Esophagus (tissue), 2 donors: ENCODE measurements at places on chromosomes 7 and 10. TPM values are rescaled to one million over a fixed set of nuclear protein-coding genes. Genes with fewer than 3 reads are reported as not detected.

The RBP4 gene
- polyA plus RNA-seq = 0.47 TPM

The IGF2BP3 gene
- 2.5 TPM for polyA plus RNA-seq

The EVX1 gene
- polyA plus RNA-seq = not detected

The SEC23IP gene
- polyA plus RNA-seq = 8.0 TPM

The FRMPD2 gene
- 0.06 TPM for polyA plus RNA-seq

The UCN3 gene
- polyA plus RNA-seq = not detected

The SEC61G gene
- 132 TPM for polyA plus RNA-seq

The KAT6B gene
- polyA plus RNA-seq = 4.7 TPM

The CPA5 gene
- 0.01 TPM for polyA plus RNA-seq

The HMX3 gene
- not detected for polyA plus RNA-seq

The SFMBT2 gene
- 0.55 TPM for polyA plus RNA-seq

The CCDC172 gene
- not detected for polyA plus RNA-seq

The FAM241B gene
- 5.2 TPM for polyA plus RNA-seq

The AGAP5 gene
- polyA plus RNA-seq = 7.5 TPM

The OR9A2 gene
- polyA plus RNA-seq = not detected

The PPP1R9A gene
- 0.51 TPM for polyA plus RNA-seq

The VAX1 gene
- not detected for polyA plus RNA-seq

The BEND7 gene
- polyA plus RNA-seq = 1.1 TPM

The CDNF gene
- 0.81 TPM for polyA plus RNA-seq

The CFAP70 gene
- polyA plus RNA-seq = 0.60 TPM

The GJC3 gene
- not detected for polyA plus RNA-seq
